ENCODE measurements at places on chromosomes 5 and 9.
A peak's percentile ranks its signal among the peaks of the same experiment; 100 is the strongest.

DNA sequence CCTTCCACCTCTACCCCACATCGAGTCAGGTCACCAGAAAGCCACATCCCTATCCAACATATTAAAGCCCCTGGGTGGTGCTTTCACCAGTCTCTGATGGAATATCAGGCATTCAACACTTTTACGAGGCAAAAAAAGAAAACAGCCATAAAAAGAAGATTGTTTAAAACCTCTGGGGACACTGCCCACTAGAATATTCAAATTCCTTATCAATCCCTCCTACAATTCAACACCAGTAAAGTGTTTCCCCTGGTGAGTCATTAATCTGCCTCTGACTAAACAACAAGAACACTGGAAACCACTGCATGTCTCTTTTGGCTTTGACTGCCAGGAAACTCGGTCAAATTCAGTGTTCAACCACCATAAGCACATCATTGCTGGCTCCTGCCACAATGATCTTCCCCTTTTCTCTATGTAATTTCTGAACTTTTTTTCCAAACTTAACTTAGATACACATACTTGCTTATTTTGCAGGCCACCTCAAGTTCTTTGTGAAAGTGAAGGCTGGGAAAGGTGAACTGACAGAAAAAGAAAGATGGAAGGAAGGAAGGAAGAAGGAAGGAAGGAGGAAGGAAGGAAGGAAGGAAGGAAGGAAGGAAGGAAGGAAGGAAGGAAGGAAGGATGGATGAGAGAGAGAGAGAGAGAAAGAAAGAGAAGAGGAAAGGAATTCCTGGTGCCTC, 105.3 kb downstream of the PAX5 start:
- peak; percentile 89 for DNase-seq

DNA sequence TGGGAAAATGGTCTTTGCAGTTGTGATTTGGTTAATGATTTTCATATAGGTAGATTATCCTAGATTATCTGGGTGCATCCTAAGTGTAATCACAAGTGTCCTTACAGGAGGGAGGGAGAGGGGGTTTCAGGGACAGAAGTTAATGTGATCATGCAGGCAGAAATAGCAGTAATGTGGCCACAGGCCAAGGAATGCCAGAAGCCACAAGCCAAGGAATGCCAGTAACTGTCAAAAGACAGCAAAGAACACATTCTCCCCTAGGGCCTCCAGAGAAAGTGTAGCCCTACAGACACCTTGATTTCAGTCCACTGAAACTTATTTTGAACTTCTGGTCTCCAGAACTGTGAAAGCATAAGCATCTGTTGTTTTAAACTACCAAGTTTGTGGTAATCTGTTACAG, 2074.5 kb downstream of the MAT2B start:
- peak; percentile 57 for DNase-seq

DNA sequence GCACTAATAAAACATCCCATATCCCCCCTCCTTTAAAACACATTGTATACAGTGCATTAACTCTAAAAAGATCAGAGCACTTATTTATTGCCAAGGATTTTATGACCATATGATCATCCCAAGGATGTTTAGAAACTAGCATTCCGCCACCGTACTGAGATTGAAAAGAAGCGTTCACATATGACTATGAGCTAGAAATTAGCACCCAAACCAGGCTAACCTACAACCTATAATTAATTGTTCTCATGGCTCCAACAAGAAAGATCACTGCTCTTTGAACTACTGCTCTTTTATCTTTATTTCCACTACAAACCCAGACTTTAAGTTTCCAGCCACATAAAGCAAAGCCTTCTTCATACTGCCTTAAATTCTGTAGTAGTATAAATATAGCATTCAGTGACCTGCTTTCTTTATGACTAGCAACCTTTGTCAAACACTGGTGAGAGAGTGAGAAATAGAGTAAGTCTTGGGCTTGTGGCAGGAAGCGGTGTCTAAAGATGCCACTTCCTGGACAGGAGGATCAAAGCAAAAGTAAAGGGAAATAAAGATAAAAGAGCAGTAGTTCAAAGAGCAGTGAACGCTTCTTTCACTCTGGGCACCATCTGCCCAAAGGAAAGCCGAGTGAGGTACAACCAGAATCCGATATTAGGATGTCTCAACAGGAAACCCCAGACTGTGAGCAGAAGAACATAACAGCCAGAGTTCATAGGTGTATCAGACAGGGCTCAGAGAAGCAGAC, 151.1 kb upstream of the ERCC6L2 start:
- DNase-seq = no peak

DNA sequence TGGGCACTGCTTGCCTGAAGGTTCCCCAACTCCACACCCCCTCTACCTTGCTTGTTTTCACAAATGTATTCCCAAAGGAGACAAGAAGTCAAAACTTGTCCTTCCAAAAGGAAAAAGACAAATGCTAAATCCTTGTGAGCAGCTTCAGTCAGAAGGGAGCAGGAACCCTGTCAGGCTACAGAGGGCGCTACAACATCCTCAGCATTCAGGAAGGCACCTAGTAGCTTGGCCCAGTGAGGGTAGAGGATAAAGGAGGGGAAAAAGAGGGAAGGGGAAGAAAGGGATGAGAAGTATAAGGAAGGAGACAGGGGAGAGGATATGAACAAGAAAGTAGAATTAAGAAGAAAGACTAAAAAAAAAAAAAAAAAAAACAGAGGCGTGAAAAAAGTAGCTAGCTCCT, 97.5 kb downstream of the MLLT3 start:
- DNase-seq = no peak

GRCh38 chr9:92607088-92607487, 62.8 kb downstream of the IPPK start:
- DNase-seq = peak; percentile 75

GRCh38 chr5:1348986-1349245, 4.0 kb upstream of the CLPTM1L start:
- no peak for DNase-seq

DNA sequence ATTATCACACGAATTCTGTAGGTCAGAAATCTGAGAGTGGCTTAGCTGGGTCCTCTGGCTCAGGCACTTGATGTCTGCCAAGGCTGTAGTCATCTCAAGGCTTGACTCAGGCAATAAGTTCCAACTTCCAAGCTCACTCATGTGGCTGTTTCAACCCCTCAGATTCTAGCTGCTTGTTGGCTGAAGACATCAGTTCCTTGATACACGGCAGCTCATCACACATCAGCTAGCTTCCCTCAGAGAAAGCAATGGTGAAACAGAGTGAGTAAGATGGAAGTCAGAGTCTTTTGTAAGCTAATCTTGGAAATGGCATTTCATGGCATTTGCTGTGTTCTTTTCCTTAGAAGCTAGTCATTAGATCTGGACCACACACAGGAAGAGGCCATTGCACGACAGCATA, 204.2 kb upstream of the PTGER4 start:
- DNase-seq = no peak

GRCh38 chr9:99572567-99572966, 249.1 kb upstream of the NR4A3 start:
- no peak for DNase-seq

GRCh38 chr9:33189331-33189791, 22.2 kb upstream of the B4GALT1 start:
- no peak for DNase-seq

- DNase-seq = no peak
Measured at GRCh38 chr5:102068870-102069269, 227.2 kb downstream of the SLCO4C1 start.

GRCh38 chr9:5799314-5799713, 33.6 kb downstream of the ERMP1 start:
- peak; percentile 41 for DNase-seq

DNA sequence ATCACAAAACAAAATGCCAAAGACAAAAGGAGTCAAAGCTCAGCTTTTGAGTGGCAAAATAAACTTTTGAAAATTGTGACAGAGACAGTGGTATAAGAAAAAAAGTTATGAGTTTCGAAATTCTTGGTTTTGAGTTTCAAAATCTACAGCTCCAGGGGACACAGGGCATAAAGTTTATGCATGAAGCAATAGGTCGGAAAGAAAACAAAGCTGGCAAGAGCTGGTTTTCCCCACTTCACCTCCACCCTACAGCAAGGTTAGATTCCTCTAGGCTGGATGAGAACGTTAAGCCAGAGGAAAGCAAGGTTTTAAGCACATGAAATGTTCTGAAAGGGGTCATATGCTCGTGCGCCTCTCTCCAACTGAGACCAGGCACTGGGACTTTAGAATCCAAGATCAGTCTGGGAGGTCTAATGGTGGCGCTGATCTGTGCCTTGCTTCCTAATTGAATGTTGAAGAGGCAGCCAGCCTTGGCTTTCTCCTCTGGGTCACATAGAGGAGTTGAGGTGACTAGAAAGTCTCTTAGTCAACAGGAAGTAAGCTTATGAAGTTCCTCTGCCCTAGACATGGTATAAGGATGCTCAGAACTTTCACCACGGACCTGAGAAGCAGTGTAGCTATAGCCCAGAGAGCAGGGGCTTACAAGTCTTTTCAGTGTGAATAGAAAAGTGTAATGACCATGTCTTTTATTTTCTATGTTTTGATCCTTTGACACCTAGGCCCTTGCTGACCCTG, 167.7 kb upstream of the DMAC1 start:
- DNase-seq = no peak

- DNase-seq = no peak
Measured at GRCh38 chr5:73960023-73960422, 334.0 kb downstream of the ARHGEF28 start.

GRCh38 chr5:930866-931265, 38.2 kb downstream of the TRIP13 start:
- no peak for DNase-seq

- DNase-seq = no peak
Measured at GRCh38 chr5:10543585-10544040, 20.3 kb upstream of the ANKRD33B start.

- no peak for DNase-seq
Measured at GRCh38 chr9:92807757-92808725, 43.4 kb upstream of the BICD2 start.

DNA sequence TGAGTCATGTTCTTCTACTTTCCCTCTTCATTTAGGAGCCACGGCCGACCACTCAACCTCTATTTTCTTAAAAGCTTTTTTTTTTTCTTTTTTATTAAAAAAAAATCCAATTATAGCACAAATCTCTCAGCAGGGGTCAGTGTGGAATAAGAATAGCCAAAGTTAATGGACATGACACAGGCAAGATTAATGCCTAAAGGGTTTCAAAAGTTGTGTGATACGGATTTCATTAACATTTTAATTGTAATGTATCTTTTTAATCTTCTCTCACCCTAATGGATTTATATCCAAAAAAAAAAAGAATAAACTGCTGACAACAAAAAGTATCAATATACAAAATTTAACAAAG, 5.4 kb downstream of the NACC2 start:
- peak; percentile 35 for DNase-seq

- peak; percentile 54 for DNase-seq
Measured at GRCh38 chr9:92749934-92750315, 14.7 kb downstream of the BICD2 start.

DNA sequence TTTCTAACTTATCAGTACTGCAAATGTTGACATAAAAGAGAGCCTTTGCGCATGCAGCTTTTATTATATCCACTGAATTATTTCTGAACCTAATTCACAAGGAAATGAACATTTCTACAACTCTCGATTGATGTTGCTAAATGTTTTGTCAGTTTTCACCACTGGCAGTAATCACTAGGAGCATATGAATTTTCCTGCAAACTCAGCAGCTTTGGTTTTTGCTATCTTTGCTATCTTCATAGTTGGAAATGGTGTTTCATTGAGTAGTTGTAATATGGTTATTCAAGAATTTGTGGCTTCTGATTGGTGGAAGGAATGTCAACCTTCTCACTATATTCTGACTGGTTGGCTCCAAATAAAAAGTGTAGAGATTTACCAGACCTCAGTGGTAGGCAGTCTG, 8.9 kb upstream of the SHC3 start:
- DNase-seq = no peak

- peak; percentile 39 for DNase-seq
Measured at GRCh38 chr5:53262348-53262970, 152.9 kb upstream of the MOCS2 start.

DNA sequence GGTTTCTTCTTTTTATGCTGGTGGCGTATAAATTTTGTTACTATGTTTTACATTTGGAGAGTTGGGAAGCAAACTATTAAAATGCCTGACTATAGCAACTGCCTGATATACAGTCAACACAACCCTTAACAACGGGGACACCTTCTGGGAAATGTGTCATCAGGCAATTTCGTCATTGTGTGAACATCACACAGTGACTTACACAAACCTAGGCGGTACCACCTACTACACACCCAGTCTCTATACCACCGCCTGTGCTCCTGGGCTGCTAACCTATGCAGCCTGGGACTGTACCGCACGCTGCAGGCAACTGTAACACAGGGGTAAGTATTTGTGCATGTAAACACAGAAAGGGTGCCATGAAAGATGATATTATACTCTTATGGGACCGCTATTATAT, 1.3 kb upstream of the CDHR2 start:
- DNase-seq = no peak

DNA sequence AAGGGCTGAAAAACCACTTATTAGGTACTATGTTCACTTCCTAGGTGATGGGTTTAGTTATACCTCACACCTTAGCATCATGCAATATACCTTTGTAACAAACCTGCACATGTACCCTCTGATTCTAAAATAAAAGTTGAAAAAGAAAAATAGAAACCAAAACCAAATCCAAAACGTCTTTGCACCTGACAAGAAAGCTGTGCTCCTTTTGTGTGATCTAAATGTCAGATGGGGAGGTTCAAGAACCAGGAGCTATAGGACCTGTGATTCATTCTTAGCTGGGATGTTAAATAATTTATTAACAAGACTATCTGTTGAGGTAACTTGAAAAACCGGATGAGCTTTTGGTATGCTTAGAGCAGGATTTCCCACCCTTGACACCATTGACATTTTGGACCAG, 16.9 kb upstream of the TNFSF15 start:
- no peak for DNase-seq
